ENCODE measurements at places on chromosomes 4 and X. TPM values are rescaled to one million over a fixed set of nuclear protein-coding genes. Genes with fewer than 3 reads are reported as not detected.
A peak's percentile ranks its signal among the peaks of the same experiment; 100 is the strongest.

DNA sequence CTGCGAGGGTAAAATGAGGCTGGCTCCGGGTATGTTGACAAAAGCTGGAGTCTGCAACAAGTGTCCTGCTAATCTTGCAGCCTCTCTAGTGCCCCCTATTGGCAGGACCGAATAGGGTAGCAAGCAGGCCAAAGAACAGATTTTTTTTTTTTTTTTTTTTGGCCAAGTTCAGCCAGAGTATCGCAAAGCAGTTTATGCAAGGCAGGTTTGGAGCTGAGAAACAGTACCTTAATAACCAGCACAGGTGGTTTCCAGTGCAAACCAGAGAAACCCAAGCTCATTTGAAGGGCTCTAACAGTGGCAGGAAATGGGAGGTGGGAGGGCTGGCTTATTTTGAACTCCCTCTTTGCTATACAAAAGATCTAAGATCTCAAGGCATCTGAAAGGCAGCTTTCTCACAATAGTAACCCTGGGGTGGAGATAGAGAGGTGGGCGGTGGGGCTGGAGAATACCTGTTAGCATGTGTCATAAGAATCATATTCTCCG is 38.2 kb upstream of the OCIAD2 start:
- no peak for DNase-seq
- no peak overlapping the region for H3K4me3 ChIP-seq
- no peaks in the 10 kb centered on the region for H3K4me1 ChIP-seq
- no peaks in the 10 kb centered on the region for H3K27me3 ChIP-seq
- no peak overlapping the region for H3K27ac ChIP-seq

DNA sequence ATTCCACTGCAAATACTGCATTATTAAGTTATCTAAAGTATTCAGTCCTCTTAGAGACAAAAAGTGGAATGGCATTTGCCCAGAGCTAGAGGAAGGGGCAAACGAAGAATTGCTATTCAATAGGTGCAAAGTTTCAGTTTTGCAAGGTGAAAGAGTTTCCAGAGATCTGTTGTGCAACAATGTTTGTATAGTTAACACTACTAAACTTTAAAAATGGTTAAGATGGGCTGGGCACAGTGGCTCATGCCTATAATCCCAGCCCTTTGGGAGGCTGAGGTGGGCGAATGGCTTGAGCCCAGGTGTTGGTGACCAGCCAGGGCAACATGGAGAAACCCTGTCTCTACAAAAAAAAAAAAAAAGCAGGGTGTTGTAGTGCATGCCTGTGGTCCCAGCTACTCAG is 102.5 kb downstream of the LUZP4 start:
- H3K27ac ChIP-seq = no peak overlapping the region
- H3K27me3 ChIP-seq = peaks cover 52% of the 10 kb centered on the region
- DNase-seq = no peak

DNA sequence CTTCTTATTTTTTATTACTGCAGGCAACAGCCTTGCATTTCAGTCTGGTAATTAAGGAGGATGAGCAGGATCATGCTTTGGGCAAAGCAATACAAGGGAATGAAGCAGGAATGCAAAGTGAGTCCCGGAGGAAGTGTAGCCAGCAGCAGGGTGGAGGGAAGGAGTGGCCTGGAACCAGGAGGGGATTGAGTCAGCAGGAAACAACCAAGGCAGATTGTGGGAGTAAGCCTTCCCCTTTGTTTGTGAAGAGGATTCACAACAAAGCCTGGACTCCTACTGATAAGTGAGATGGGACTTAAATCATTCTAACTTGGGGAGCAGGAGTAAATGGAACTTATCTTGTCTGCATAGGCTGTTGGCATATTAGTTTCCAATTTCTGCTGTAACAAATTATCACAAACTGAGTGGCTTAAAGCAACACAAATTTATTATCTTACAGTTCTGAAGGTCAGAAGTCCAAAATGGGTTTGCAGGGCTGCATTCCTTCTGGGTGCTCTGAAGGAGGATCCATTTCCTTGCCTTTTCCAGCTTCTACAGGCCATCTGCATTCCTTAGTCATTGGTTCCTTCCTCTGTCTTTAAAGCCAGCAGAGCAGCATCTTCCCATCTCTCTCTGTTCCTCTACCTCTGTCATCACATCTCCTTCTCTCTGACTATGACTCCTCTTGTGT is 93.2 kb upstream of the AP1S2 start:
- H3K27ac ChIP-seq = no peak overlapping the region
- H3K27me3 ChIP-seq = peaks cover 44% of the 10 kb centered on the region
- DNase-seq = no peak

DNA sequence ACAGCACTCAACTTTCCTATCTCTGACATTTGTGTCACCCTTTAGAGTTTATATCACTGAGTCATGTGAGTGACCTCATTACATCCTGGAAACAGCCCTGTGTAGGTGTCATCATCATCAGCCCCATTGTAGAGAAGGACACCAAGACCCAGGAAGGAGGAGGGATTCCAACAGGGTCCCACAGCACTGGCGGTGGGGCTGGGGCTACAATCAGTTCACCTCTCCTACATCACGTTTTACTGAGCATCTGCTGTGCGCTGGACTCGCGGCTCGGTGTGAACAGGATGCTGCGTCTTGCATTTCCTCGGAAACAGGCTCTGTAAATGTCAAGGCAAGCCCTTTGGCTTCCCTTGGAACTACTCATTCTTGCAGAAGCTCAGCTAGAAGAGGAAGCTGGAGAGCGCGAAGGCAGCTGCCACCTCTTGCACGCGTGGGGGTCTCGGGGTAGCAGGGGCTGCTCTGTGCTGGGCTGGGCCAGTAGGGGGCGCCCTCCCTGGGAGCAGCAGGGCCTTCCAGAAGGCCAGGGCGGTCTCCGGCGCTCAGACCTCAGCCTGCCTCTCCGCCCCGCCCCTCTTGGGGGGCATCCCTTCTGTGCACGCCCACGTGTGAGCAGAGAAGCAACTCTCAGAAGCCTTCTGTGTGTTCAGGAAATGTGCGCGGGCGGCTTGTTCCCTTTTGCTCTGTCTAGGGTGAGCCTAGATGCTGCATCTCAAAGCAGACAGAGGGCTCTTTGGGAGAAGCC is 29.0 kb downstream of the REELD1 start:
- H3K4me1 ChIP-seq = no peaks in the 10 kb centered on the region
- no peak for DNase-seq
- peak overlapping the region; percentile 87 for H3K27ac ChIP-seq
- H3K36me3 ChIP-seq = no peaks in the 10 kb centered on the region
- peak overlapping the region; percentile 22 for H3K4me3 ChIP-seq

GRCh38 chrX:83658731-83659130 is 150.6 kb downstream of the POU3F4 start:
- no peaks in the 10 kb centered on the region for H3K36me3 ChIP-seq
- no peak overlapping the region for H3K27ac ChIP-seq
- peaks cover 6% of the 10 kb centered on the region for H3K27me3 ChIP-seq
- no peak overlapping the region for H3K4me3 ChIP-seq
- DNase-seq = no peak

DNA sequence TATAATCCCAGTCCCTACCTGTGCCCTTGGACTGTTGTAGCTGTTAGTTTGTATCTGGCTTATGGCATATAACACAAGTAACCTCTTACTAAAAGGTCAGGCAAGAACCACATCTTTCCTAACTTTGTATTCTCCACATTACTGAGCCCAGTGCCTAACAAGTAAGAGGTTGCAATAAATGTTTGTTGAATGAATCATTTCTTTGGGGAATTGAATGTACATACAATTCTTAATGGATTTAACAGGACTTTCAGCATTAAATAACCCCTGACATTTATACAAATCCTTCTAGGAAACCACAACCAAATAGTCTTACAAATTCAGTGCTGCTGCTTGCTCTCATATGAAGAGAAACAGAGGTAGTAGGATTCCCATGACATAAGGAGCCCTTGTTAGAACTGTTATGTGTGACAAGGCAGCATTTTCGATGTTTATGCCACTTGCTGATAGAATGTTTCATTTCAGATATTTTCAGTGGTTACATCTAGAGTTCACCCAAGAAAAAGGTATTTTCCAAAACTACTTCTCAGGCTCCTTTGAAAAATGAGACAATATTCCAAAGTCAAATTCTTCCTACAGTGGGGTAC is 62.0 kb downstream of the MBNL3 start:
- no peaks in the 10 kb centered on the region for H3K4me1 ChIP-seq
- H3K36me3 ChIP-seq = no peaks in the 10 kb centered on the region
- no peak overlapping the region for H3K27ac ChIP-seq
- H3K27me3 ChIP-seq = peaks cover 5% of the 10 kb centered on the region
- H3K4me3 ChIP-seq = no peak overlapping the region

GRCh38 chrX:115689931-115690330 is 129.0 kb downstream of the PLS3 start:
- H3K27me3 ChIP-seq = peaks cover 53% of the 10 kb centered on the region
- peak overlapping the region; percentile 29 for H3K27ac ChIP-seq
- H3K36me3 ChIP-seq = no peaks in the 10 kb centered on the region
- no peak for DNase-seq
- H3K4me1 ChIP-seq = no peaks in the 10 kb centered on the region

GRCh38 chrX:150361777-150362351 is 1.3 kb upstream of the MAMLD1 start:
- H3K27me3 ChIP-seq = peaks cover 16% of the 10 kb centered on the region
- H3K36me3 ChIP-seq = no peaks in the 10 kb centered on the region
- no peak for DNase-seq
- peak overlapping the region; percentile 59 for H3K4me3 ChIP-seq
- no peaks in the 10 kb centered on the region for H3K4me1 ChIP-seq
- H3K27ac ChIP-seq = no peak overlapping the region

DNA sequence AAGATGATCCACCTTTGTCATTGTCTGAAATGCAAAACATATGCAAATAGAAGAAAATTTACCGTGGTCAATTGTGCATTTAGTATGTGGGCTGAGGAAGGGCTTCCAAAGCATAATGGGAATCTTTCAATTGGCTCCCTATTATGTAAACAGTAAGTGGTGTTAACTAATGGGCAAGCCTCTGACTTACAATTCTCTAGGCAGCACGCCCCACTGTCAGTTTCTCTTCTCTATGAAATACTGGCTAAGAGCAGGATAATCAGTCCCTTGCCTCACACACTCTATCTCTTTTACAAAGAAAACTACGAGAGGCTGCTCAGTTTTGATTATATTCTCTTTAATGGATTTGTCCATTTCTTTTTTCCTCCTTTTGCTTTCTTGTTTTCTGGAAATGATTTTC is 1272.6 kb downstream of the PCDH19 start:
- H3K4me1 ChIP-seq = no peaks in the 10 kb centered on the region
- H3K36me3 ChIP-seq = no peaks in the 10 kb centered on the region
- no peak overlapping the region for H3K27ac ChIP-seq

DNA sequence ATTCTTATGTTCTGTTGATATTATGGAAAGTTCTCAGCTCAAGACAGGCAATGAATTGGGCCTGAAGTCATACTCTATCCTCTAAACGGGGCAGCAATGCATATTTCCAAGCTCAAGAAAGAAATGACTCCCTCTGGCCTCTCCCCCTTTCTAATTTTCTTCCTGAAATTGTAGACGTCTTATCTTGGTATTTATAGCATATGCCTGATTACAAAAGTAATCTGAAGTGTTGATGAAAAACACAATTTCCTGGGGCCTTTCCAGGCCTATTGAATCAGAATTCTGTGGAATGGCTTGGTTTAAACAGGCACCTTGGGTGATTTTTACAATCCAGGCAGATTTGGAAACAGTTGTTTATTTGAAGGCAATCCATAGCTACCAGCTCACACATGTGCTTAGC is 21.4 kb upstream of the PGRMC2 start:
- DNase-seq = no peak
- H3K27ac ChIP-seq = no peak overlapping the region
- no peaks in the 10 kb centered on the region for H3K4me1 ChIP-seq
- H3K27me3 ChIP-seq = no peaks in the 10 kb centered on the region

GRCh38 chr4:108031427-108032083 is 41.9 kb downstream of the HADH start:
- DNase-seq = no peak
- H3K27ac ChIP-seq = no peak overlapping the region
- no peaks in the 10 kb centered on the region for H3K27me3 ChIP-seq
- H3K36me3 ChIP-seq = peaks cover 6% of the 10 kb centered on the region
- no peak overlapping the region for H3K4me3 ChIP-seq

DNA sequence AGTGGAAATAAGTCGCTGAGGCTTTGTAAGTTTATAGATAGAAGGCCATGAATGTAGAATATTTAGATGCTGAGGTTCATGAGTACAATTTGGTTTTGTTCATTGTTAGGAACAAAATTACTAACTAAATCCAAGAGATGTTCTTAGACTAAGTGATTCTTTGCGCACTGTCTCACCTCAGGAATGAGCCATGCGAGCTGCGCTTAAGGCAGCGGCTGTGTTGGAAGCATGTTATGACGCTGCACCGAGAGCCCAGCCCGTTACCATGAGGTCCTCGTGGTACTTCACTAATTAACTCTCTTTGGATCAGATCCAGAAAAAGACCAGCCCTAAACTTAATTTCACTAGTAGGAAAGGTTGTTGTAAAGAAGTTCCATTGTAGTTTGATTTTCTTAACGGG is 166.2 kb downstream of the RAPGEF2 start:
- DNase-seq = no peak
- no peaks in the 10 kb centered on the region for H3K4me1 ChIP-seq
- H3K4me3 ChIP-seq = no peak overlapping the region

- DNase-seq = peak; percentile 56
- no peak overlapping the region for H3K4me3 ChIP-seq
- H3K36me3 ChIP-seq = no peaks in the 10 kb centered on the region
- H3K4me1 ChIP-seq = no peaks in the 10 kb centered on the region
- H3K27me3 ChIP-seq = no peaks in the 10 kb centered on the region
Observed at GRCh38 chr4:155353923-155354540, 22.7 kb downstream of the MAP9 start.

GRCh38 chr4:21209860-21210259 is 509.6 kb downstream of the PACRGL start:
- no peaks in the 10 kb centered on the region for H3K36me3 ChIP-seq
- H3K27me3 ChIP-seq = no peaks in the 10 kb centered on the region
- H3K27ac ChIP-seq = no peak overlapping the region
- no peaks in the 10 kb centered on the region for H3K4me1 ChIP-seq
- DNase-seq = no peak
- H3K4me3 ChIP-seq = no peak overlapping the region

GRCh38 chr4:83240379-83240875 is 44.2 kb downstream of the COQ2 start:
- H3K4me3 ChIP-seq = no peak overlapping the region
- H3K27me3 ChIP-seq = no peaks in the 10 kb centered on the region
- H3K4me1 ChIP-seq = no peaks in the 10 kb centered on the region
- no peak overlapping the region for H3K27ac ChIP-seq
- no peaks in the 10 kb centered on the region for H3K36me3 ChIP-seq

GRCh38 chr4:142284402-142285221 is 561.5 kb downstream of the INPP4B start:
- no peaks in the 10 kb centered on the region for H3K4me1 ChIP-seq
- H3K36me3 ChIP-seq = no peaks in the 10 kb centered on the region
- no peak overlapping the region for H3K27ac ChIP-seq
- H3K27me3 ChIP-seq = no peaks in the 10 kb centered on the region
- no peak for DNase-seq

- no peaks in the 10 kb centered on the region for H3K36me3 ChIP-seq
- H3K4me1 ChIP-seq = peaks cover 6% of the 10 kb centered on the region
- no peaks in the 10 kb centered on the region for H3K27me3 ChIP-seq
- no peak overlapping the region for H3K4me3 ChIP-seq
- H3K27ac ChIP-seq = no peak overlapping the region
Observed at GRCh38 chr4:185716577-185717376, 95.2 kb downstream of the SORBS2 start.

Gene FRYL
- 70.9 TPM for total RNA-seq

Gene MAMLD1
- 14.7 TPM for total RNA-seq

Gene CLDN22
- total RNA-seq = not detected

Gene ASB12
- total RNA-seq = 0.29 TPM

Gene SAGE1
- total RNA-seq = not detected

Gene TLR8
- 1.0 TPM for total RNA-seq

Gene UGT8
- total RNA-seq = 0.16 TPM

Gene CYLC1
- not detected for total RNA-seq

Gene KLB
- total RNA-seq = 2.0 TPM

Gene CPZ
- 2.9 TPM for total RNA-seq

Gene PNPLA4
- total RNA-seq = 9.5 TPM

Gene LGI2
- 2.2 TPM for total RNA-seq

Data from breast epithelium (tissue), 4 donors.